ENCODE measurements at places on chromosomes 12 and 14.

DNA sequence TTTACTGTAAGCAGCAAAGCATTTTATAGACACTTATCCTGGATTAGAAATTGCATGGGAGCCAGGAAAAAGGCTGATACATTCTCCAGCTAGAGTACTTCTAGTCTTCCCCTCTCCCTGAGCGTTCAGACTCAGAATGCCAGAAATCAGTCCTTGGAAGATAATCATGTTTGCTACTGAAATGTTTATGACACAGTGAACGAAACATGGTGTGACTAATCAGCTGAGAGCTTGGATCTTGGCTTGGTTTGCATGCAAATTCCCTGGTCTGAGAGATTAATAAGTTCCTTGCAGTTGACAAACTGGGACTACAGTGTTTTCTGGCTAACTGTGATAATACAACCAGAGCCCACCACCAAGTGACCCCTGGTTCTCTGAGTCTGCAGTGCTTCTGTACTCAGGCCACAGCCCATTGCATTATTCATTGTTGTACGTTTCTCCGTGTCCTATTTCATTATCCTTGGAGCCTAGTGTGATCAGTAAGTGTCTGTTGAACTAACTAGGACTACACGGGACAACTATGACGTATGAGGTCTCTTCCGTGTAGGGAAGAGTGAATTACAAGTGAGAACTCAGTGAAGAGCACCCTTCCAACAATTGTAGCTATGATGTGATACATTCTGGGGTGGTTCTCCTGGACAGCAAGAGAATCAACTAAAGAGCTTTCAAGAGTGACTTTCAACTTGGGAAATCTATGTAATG lies 34.6 kb upstream of the EVL start:
- no peak for DNase-seq

DNA sequence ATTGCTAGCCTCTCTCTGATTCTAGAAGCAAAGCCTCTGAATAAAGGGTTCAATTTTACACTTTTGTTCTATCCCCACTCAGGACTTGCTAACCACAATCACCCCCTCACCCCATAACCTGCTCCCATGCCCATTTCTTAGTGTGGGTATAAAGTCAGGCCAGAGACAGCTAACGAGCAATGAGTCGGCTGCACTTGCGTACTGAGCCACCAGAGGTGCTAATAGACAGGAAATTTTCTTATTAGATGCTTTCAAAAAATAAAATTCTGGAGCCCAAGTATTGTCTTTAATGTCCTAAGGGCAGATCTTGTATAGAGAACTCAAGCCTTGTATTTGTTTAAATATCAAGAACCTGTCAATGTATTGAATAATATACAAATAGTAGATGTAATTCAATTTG lies 256.9 kb downstream of the SYT1 start:
- DNase-seq = no peak

- DNase-seq = no peak
Measured at GRCh38 chr12:32688786-32689185, 9.7 kb downstream of the DNM1L start.

- DNase-seq = no peak
Measured at GRCh38 chr14:35134329-35135123, 12.2 kb downstream of the PRORP start.

GRCh38 chr14:61514927-61515326 lies 180.4 kb upstream of the HIF1A start:
- DNase-seq = no peak

DNA sequence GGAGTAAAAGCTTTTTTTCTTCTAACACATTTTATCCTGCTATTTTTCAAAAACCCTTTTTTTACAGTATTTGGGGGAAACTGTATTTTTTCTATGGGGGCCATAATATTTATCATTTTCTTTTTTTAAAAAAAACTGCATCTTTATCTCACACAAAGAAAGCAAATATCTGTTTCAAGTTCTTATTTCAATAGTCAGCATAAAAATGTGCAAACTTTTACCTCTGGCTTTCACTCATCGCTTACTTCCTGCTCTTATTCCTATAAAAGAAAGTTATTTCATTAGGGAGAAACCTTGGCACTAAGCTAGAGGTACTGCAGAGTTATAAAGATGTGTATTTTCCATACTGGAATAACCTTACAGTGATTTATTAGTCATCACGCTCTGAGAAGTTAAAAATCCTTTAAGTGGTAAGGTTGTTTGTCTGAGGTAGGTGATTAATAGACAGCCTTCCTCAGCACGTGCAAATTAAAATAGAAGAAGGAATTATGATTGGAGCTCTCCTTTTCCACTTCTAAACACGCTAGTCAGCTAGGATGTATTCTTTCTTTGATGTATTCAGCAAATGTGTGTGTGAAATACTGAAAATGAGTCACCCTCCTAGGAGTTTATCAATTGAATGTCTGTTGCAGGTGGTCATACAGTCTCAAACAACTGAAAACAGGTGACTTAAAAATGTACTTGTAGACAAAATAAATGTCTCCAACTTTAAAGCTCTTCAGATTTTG lies 461.0 kb downstream of the GXYLT1 start:
- DNase-seq = no peak

DNA sequence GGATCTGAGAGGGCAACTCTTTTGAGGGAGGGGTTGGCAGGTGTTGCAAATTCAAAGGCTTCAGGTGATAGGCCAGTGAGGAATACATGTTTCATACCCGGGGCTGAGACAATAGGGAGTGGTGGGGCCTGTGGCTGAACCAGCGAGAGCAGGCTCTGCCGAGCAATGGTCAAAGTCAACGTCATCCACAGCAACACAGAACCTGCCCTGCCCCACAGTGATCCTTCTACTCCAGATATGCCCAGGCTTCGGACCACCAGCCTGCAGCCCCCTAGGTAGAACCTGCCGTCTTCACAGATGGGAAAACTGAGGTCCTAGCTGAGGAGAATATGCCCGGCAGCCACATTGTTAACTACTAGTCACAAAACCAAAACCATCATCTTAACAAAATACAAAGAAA lies 4.1 kb downstream of the SERPINA1 start:
- DNase-seq = no peak

DNA sequence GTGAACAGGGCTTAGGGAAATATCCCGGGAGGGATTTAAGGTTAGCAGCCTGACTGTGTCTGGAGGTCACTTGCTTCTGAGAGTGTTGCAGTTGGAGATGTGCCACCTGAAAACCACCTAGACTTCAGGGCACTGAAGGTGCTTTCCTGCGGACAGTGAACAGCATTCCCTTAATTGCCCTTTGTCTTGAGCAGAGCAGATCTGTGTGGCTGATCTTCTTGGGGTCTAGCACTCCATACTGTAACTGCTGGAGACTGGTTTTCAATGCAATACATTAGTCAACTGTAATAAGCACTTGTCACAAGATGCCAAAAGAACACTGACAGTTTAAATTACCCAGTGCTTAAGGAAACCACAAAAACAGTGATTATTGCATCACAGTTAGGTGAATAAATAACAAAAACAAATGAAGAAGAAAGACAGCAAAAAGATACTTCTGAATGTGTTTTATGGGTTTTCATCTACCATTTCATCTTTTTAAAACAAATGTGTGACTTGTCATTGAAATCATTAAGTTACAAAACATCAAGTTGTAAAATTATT lies 111.8 kb downstream of the PRIMA1 start:
- no peak for DNase-seq

DNA sequence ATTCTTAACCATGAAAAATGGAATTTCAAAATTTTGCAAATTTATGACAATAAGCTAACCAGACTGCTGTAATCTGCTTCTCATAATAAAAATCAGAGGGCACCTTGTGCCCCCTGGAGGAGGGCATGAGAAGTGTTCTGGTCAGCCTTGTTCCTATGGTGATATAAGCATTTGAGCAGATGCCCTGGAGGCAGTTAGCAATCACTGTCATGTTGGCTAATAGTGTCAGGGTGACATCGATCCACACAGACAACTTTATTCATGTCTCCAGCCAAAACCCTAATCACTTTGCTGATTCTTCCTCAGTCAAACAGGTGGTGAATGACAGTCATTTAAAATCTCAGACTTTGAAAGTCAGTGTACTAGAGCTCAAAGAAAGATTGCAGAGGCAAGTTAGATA lies 943.0 kb downstream of the GALC start:
- DNase-seq = no peak

- DNase-seq = no peak
Measured at GRCh38 chr12:4506870-4507269, 31.8 kb upstream of the RAD51AP1 start.

- DNase-seq = no peak
Measured at GRCh38 chr14:64049616-64050381, 197.0 kb downstream of the SYNE2 start.

GRCh38 chr12:33942172-33942571 lies 80.1 kb upstream of the ALG10 start:
- DNase-seq = no peak

DNA sequence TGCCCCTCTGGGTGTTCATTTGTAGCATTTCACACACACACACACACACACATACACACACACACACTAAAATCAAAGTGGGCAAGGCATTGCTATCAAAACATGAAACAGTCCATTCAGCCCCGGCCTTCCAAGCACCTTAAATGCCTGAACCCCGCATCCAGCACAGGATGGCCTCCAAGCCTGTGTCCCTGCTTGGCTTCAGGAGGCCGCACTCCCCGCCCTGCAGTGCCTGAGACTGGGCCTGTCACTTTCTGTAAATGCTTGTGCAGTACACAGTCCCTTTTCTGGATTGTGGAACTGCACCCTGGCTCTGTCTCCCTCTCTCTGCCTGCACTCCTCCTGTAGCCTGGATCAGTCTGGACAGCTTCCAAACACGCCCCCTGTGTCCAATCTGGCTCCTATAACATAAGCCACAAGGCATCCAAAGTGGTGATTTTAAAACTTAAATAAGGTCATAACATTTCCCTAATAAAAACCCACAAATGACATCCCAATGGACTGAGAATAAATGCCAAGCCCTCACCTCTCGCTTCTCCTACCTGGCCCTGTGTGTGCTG lies 972.2 kb upstream of the TMEM132C start:
- no peak for DNase-seq

DNA sequence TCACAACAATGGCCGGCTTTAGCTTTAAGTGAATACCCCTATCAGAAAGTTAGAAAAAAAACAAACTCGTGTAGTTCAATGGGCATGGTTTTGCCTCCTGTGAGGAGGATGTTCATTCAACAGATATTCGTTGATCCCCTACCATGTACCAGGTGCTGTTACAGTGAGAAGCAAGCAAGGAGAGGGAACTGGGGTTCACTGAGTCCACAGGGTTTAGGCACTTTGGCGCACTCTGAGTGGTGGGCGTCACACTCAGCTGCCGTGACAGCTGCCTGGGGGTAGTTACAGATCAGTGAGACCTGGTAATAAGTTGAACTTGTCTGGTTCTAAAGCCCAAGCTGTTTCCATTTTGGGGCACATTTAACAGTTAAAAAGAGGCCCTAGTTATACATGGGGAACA lies 74.2 kb downstream of the PAPOLA start:
- no peak for DNase-seq

DNA sequence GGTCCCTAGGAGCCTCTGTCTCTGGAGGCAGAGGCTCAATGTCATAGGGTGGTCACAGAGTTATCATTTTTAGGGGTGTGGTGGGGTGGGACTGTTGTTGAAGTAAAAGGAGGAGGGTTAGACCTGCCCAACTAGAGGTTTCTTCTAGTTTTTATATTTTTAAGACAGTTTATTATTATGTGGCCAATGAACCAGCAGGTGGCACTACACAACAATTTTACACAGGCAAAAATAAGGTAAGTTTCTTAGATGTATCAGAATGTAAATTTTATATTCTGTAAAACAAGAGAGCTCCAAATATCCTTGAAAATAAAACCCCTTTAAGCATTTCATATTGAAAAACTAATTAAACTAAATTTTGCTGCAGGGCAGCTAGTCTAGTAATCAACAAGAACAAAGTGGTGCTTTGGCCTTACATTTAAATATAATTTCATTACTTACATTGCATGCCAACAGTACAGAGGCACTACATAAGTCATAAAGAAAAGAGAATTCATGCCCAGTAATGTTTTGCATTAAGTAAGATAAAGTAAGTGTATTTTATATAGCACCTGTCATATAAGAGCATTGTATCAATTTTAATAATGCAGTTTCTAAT lies 22.2 kb upstream of the OVCH1 start:
- DNase-seq = peak; percentile 64

DNA sequence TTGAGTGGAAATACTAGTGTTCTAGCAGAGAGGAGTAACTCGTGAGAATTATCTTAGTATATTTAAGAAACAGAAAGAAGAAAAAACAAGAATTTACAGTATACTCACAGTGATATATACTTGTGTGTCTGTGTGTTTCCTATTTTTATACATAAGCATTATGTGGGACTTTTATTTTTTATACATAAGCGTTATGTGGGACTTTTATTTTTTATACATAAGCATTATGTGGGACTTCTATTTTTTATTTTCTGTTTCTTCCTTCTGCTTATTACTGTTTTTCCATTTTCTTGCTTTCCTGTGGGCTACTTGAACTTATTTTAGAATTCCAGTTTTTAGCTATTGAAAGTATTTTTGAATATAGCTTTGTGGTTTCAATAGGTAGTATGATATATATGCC lies 6.9 kb upstream of the ZNF140 start:
- no peak for DNase-seq

DNA sequence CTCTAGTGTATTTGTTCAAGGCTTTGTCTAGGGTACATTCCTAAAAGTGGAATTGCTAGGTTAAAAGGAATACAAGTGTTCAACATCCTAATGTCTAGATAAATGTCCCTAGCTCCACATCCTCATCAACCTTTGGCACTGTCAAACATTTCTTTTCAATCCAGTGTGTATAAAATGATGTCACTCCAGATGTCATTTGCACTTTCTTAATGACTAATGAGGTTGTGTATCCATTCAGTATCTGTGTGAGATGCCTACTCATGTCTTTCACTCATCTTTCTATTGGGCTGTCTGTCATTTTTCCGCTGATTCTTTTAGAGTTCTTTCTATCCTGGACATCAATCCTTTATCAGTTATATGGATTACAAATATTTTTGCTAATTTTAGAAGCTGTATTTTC lies 43.3 kb downstream of the ARMH4 start:
- no peak for DNase-seq

All from renal cortex interstitium (tissue), 15 donors.